ENCODE measurements at places on chromosomes 4 and X. TPM values are rescaled to one million over a fixed set of nuclear protein-coding genes. Genes with fewer than 3 reads are reported as not detected.

FAT4 gene
- total RNA-seq = 62.5 TPM

PLS3 gene
- total RNA-seq = 320 TPM

POU4F2 gene
- not detected for total RNA-seq

XG gene
- 0.11 TPM for total RNA-seq

IBSP gene
- not detected for total RNA-seq

CETN2 gene
- 14.5 TPM for total RNA-seq

COL25A1 gene
- total RNA-seq = under 0.01 TPM

TLL1 gene
- 39.5 TPM for total RNA-seq

ADGRL3 gene
- not detected for total RNA-seq

STARD8 gene
- 54.2 TPM for total RNA-seq

GRID2 gene
- not detected for total RNA-seq

SERTM2 gene
- total RNA-seq = not detected
